Chondrocyte (in vitro differentiated cells): ENCODE measurements at places on chromosomes 7 and 10. TPM values are rescaled to one million over a fixed set of nuclear protein-coding genes. Genes with fewer than 3 reads are reported as not detected.

Gene CYP2C9
- 0.12 TPM in 1 of 3 replicates, not detected in the others for total RNA-seq

Gene HELLS
- 11.7 to 45.3 TPM (median 16.4 TPM) in 3 replicates for total RNA-seq

Gene SAMD9L
- total RNA-seq, result 6.8 to 22.5 TPM (median 6.9 TPM) in 3 replicates

Gene CCL26
- not detected in 3 replicates for total RNA-seq

Gene ZNF503
- 12.3 to 26.0 TPM (median 24.8 TPM) in 3 replicates for total RNA-seq

Gene TUBB8
- total RNA-seq, result 0.22 TPM in 1 of 3 replicates, not detected in the others

Gene COL13A1
- total RNA-seq, result 25.6 to 52.1 TPM (median 27.5 TPM) in 3 replicates

Gene FBXO24
- total RNA-seq, result 0.57 to 1.2 TPM (median 0.82 TPM) in 3 replicates

Gene TBL2
- total RNA-seq, result 45.2 to 56.1 TPM (median 50.4 TPM) in 3 replicates

Gene STEAP2
- 0.20 TPM in 1 of 3 replicates, not detected in the others for total RNA-seq

Gene EPHA1
- not detected in 3 replicates for total RNA-seq

DNA sequence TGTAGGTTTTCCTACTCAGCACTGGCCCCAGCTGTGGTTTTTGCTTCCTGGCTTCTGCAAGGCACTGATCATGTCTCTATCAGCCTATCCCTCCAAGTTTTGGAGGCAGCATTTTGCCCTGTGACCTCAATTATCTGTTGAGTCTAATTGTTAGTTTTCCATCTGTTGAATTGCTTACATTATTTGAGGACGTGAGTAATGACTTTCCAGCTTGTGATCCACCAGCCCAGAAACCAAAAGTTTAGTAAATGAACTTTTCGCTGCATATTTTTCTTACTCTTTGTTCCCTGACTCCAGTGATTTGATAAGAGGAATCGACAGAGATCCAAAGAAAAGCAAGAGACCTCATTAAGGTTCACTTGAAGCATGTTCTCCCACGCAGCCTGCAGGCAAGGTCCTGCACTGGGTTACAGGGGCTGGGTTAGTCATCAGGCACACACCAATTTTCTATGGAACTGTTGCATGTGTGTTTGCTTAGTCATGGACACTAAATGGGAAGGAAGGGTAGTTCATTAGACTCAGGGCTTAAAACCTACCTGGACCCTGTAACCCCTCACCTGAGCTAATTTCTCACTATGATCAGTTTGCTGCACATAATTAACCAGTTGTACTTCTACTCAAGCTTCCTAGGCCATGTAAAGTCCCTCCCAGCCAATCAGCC is 57.2 kb downstream of the AKR1E2 start:
- no peak for DNase-seq

DNA sequence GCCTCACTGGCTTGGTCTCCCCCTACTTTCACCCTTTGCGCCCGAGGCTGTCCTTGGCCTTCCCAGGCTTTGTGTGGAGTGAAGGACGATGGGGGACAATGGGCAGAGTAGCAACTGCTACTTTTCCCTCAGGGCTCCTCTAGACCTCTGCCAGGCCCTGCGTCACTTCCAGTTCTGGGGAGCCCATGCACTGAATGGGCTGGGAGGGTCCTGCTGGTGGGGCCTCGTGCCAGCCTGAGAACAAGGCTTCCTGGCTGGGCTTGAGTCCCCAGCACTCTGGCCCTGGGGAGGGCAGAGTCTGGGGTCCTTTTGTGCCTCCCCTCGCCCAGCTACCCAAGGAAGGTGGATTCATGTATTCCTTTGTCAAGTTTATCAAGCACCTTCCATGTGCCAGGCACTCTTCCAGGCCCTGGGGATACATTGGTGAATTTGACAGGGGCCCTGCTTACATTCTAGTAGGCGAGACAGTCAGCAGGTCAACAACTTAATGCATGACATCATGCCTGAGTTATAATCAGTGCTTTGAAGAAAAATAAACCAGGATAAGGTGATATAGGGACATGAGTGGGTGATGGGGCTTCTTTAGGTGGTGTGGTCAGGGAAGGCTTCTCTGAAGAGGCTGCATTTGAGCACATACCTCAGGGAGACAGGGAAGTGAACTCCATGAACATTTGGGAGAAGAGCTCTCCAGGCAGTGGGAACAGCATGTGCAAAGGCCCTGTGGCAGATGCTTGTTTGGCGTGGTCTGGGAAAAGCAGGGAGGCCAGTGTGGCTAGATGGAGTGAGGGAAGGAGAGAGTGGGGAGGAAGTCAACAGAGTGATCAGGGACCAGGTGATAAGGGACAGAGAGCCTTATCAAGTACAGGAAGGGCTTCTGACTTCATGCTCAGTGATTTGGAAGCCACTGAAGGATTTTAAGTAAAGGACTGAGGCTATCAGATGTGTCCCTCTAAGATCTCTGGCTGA is 14.1 kb downstream of the ZMIZ1 start:
- no peak for DNase-seq

DNA sequence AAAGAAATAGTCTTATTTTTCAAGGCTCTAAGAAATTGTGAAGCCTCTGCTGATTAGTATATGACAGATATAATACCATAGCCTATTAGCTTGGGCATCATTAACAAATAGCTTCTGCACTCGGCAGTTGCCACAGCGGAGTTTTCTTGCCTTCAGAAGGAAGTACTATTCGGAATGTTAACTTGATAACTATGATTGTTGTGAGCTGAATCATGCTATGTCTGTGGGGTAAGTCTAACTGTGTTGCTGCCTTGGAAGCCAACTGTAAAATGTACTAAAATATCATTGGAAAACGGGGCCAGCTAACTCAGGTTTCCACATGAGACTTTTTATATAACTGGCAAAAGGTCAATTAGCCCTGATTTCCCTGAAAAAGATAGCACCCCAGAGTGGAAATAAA is 93.2 kb downstream of the TWIST1 start:
- DNase-seq, result no peak

DNA sequence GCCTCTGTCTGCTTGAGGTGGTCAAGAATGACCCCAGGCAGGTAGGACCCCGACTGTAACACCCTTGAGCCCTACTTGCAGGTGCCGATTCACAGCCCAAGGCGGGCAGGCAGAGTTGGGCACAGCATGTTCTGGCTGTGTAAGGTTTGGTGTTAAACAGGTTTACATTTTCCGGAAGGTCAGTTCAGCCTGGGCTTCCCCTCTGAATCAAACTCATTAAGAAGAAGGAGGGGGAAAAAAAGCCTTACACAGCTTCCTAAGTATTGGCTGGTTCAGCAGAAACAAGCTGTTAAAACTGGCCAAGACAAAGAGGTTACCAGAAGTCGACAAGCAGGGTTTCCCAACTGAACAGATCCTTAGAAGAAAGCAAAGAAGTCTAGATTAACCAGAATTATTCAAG is 132.7 kb downstream of the PRPF18 start:
- DNase-seq, result no peak

- no peak for DNase-seq
Observed at GRCh38 chr7:30146127-30146612, 11.4 kb downstream of the MTURN start.

- DNase-seq, result no peak
Observed at GRCh38 chr7:117227091-117227490, 95.8 kb downstream of the WNT2 start.

DNA sequence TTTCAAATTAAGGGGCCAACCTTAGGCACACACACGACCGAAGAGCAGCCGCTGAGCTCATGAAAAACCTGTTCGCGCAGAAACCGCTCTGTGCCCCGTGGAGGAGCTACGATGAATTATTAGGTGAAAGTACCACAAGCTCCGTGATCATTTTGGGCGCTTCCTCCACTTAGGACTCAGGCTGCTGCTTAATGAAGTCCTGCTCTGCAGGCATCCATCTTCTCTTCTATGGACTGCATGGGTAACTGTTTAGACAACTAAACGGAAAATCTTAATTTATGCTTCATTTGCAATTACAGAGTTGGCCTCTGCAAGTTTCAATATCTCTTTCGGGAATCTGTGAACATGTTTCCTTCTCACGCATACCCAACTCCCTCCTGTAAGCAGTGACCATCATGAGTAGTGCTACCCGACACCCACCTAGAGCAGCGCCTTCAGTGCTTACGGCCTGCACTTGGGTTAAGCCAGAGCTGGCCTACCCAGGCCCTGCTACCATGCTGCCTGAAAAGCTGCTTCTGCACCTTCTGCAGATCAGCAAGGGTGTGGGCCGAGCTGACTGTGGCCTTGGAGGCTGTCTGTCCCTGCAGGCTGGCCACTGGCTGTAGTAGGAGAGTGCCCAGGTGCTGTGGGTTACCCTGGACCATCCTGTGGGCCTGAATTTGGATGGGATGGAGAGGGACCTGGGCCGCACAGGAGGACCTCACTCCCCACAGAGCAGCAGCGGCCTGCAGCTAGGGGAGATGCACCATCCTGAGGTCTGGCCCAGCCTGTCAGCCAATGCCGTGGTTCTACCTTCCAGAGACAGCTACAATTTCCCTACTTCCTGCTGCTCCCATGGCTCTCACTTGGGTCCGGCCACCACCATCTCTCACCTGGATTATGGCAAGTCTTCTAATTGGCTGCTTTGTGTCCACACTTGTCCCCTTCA is 36.0 kb downstream of the GNA12 start:
- no peak for DNase-seq

DNA sequence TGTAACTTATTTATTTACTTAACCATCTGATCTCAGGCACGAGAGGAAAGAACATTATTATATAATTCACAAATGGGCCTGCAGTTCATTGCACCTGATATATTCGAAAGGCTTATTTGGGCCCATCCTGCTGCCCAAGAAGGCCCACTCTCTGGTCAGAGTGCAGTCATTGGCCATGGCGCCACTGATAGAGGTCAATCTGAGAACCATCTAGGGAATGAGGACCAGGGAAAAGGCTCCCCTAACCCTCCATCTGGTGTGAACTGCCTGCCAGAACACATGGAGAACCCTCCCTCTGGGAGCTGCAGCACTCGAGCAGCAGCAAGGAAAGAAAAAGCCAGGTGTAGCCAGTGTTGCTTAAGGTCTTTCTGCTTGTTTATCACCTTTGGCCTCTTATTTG is 136.6 kb downstream of the REEP3 start:
- DNase-seq, result no peak

DNA sequence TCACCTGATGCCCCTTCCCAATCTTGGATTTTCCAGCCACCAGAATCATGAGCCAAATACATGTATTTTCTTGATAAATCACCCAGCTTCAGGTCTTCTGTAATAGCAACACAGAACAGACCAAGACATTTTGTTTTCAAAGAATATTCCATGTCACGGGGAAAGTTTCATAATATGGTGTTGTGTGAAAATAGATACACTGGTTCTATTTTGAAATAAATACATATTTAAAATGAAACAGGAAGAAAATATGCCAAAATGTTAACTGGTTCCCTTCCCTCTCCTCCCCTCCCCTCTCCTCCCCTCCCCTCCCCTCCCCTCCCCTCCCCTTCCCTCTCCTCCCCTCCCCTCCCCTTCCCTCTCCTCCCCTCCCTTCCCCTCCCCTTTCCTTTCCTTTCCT is 30.3 kb upstream of the CAMK1D start:
- no peak for DNase-seq

- no peak for DNase-seq
Observed at GRCh38 chr10:124347956-124348355, 70.8 kb downstream of the OAT start.

- DNase-seq, result no peak
Observed at GRCh38 chr7:74514131-74514591, 60.5 kb downstream of the GTF2IRD1 start.

GRCh38 chr10:12432402-12433189 is 83.2 kb downstream of the CAMK1D start:
- DNase-seq, result no peak

DNA sequence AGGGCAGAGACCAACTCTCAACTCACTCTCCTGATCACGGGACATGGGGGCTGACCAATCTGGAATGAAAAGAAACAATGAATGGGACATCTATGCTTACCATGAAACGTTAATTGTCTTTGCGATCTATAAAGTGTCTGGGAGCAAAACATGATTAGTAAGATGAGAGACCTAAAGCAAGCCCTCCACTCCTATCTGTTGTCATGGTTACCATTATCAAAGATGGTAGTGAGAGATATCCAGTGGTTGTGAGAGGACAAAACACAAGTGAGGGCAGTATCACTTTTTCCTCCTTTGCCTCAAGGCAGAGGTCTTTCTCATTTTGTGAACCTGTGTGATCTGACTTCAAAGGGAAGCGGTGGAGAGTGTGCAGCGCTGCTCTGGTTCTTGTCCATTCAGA is 130.1 kb downstream of the LSM5 start:
- DNase-seq, result no peak

- no peak for DNase-seq
Observed at GRCh38 chr7:70598976-70599375, 533.0 kb upstream of the GALNT17 start.

- DNase-seq, result no peak
Observed at GRCh38 chr7:45104844-45105587, 6.5 kb downstream of the TBRG4 start.

DNA sequence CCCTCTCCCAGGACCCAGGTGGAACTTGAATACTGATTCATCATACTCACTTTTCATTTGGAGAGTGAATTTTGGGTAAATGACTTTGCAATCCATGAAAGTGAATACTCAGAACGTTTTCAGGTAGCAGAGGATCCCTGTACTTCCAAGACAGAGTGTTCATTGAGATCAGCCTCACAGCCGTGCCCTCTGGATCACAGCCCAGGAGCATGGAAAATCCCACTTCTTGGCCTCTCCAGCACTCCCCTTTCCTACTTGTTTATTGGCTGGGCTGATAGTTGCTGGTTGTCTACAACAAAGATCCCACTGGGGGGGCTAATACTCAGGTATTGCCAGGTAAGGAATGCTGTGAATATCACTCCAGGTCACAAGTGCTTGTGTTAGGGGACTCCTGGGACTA is 5.9 kb downstream of the GCK start:
- no peak for DNase-seq

GRCh38 chr7:93242106-93242505 is 9.9 kb downstream of the VPS50 start:
- DNase-seq, result no peak

GRCh38 chr7:38351601-38352000 is 78.2 kb upstream of the TARP start:
- no peak for DNase-seq

DNA sequence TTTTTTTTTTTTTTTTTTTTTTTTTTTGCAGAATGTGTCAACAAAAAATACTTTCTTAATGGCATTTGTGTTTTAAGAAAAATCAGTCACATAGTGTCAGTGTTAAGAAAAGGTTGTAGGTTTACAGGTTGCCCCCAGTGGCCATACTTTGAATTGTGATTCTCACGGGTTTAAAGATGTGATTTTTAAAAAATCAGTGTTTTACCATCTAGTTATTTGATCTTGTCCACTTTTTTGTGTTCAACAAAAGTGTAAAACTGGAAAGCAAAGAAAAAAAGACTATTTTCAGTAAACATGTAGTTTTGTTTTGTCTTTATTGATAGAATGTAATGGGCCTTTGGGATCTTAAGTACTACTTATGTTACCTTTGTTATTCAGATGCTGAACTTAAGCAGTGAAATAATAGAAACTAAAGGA is 25.7 kb downstream of the SUV39H2 start:
- no peak for DNase-seq

DNA sequence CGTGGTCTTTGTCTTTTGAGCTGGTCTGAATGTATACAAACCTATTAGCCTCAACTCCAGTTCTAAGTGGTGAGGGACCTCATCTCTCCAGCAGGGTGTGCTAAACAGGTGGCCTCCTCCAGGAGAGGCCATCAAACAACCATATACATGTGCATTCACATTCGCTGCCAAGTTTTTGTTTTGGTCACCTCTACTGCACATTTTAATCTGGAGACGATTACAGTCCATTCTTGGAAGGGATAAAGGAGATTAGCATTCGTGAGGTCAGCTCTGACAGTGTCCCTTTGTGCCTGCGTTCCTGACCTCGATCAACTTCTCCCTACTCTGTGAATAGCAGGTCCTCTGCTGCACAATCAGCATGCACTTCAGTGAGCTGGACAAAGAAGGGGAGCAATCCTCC is 60.8 kb downstream of the RHOBTB1 start:
- no peak for DNase-seq
